Stimulated activated CD8-positive, alpha-beta memory T cell treated with anti-CD3 and anti-CD28 coated beads, Interleukin-7, amount 100 ng/mL, for 4 hours (primary cell): ENCODE measurements at places on chromosomes 6 and 20.

DNA sequence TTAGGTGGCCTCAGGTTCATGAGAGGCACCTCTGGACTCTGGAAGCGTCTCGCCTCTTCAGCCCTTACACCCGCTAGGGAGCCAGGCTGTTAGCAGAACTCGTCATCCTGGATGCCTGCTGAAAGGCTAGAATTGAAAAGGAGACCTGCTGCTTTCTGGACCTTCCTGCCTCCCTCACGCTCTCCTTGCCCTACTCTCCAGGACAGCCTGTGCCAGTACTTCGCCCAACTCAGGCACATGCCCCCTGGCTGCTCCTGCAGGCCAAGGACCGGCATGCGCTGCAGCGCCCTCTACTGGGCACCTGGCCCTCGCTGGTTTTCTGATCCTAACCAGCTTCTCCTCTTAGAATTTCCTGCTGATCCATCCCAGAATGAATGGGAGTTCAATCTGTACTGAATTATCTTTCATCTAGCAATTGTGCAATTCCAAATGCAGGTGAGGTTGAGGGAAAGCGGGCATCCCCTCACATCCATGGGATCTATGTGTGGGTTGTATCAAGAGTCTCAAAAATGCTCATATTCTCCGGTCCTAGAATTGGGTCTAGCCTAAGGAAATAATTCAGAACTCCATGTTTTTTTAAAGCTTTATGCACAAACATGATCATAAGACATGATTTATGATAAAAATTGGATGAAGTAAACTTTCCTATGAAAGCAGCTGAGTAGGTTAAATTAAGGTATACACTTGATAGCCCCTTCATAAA lies 78.0 kb downstream of the PTPN1 start:
- peak; percentile 34 for DNase-seq

DNA sequence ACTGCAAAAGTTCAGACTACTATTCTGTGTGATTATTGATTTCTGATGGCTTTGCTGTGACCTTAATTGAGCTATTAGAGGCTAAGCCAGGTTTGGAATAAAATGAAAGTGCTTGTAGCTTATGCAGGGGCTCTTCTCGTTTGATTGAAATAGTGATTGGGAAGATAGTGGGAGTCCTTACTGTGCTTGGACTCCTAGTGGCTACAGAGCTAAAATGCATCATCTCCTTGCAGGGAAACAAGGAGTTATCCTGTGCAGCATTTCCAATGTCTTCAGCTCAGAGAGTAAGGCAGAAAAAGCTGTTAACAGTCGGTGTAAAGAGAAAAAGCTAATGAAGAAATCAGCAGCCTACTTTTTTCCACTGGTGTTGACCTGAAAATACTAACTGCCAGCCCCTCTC lies 173.5 kb downstream of the SLC35F1 start:
- no peak for DNase-seq

- DNase-seq, result no peak
Measured at GRCh38 chr6:41568202-41568584, 22.0 kb downstream of the FOXP4 start.

DNA sequence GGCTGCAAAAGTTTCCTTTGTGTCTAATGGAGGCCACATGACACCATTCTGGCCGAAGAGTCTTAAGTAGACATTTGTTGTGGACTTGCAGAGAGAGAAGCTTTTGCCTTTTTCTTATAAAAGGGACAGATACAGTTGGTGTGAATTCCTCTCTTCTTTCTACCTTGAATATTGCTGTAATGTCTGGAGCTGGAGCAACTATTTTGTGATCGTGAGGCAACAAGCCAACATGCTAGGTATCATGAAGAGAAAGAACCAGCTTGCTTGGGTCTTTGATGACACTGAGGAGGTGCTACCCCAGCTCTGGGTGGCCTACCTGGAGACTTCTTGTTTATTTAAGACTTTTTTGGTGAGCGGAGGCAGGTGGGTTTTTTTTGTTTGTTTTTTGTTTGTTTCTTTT lies 16.3 kb upstream of the SYNJ2 start:
- no peak for DNase-seq

DNA sequence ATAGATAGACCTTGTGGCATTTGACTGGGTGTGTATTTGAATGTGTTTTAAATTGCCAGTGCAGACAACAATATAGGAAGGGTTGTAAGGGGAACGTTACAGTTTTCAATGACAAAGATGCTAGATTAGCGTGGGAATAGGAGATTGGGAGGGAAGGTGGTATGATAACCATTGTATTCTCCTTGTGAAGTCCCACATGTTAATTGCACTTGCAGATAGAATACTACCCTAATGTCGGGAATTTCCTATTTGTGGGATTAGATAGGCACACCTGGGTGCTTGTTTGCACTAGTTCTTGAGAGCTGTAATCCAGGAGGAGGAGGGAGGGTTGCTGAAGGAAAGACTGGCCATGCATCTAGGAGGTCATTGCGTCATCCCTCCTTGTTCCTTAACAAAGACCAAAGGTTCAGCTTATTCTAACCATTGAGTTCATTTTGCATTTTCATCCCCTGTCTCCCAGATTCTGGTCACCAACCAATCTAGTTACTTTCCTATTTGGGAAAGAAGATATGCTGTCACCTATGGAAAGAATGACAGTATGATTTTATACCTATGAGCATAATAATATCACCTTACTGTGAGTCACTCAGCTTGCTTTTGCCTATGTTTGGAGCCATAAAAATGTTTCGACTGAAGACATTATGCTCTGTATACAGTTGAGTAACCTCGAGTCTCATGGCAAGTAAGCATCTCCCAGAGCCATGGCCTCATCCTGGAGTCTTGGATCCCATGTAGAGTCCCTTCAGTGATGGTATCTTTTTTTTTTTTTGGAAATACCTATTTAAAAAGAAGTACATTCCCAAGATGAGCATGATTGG lies 201.5 kb downstream of the DTNBP1 start:
- DNase-seq, result no peak
